NCI-H1092 (cell line): ENCODE measurements at places on chromosomes 11 and 22.

DNA sequence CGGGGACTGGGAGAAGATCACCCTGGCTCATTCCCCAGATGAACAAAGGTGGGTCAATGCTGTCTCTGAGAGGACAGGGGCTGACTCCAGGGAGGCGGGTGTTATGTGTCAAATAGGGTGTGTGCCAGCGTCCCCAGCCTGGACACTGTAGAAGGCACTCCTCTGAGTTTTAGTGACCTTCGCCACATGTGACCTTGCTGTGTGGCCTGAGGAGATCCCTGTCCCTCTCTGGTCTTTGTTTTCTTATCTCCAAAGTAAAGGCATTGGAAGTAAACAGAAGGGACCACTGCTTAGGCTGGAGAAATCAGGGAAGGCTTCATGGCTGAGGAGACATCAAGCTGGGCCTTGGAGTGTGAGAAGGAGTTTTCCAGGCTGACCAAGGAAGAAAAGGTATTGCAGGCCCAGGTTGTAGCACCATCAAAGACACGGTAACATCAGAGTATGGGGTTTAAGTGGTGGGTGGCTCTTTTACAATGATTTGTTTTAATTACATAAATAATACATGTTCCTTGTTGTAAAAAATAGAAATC lies 74.4 kb downstream of the TP53I11 start:
- no peak for DNase-seq

GRCh38 chr11:106233191-106233590 lies 155.7 kb downstream of the AASDHPPT start:
- no peak for DNase-seq

DNA sequence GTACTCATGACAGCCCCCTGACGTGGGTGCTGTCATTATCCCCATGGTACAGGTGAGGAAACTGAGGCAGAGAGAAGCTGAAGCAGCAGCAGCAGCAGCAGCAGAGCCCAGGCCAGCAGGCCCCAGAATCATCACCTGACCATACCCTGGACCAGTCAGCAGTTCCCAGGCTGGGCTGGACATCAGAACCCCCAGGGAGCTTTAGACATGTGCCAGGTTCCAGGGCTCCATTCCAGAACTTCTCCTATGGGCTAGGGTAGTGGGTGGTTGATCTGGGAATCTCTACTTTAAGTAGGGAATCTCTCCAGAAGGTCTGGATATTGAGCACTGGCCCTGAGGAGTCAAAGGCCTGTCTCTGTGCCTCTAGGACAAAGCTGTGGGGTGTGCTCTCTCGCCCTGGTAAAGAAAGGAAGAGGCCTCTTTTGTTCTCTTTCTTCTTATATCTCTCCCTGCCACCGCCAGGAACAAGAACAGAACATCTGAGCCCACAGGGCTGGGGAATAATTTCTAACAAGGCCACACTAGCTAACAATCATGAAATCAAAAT lies 26.6 kb downstream of the MAFF start:
- DNase-seq = no peak

GRCh38 chr11:134581966-134582769 lies 170.1 kb upstream of the B3GAT1 start:
- DNase-seq = no peak

DNA sequence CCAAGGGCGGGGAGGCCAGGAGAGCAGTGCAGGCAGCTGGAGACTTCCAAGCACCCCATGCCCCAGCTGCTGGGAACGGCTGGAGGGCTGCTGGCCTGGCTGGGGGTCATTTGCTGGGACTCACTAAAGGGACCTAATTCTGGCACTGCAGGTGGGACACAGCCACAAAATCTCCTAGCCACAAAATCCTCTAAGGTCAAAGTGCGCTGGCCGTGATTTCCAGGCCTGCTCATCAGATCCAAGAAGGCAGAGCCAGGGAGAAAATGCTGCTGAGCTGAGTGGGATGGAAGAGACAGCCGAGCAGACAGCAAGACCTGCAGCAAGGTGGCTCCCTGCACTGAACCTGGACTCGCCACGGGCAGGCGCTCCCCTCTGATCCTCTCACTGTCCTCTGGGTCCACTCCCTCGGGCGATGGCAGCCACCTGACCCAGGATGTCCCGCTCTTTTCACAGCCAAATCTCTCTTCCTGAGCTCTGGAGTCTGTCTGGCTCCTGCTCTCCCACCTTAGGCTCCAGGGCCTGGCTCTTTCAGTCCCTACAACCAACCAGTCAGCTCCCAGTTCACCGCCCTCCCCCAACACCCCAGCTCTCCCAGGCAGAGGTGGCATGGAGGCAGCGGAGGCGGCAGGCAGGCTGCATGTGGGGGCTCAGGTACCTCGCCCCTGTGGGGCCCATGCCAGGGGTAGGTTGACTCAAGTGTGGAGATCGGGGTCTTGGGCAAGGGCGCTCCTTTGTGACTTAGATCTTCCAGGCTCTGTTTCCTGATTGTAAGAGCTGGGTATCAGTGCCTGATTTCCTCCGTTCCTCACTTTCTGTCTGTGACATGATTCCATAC lies 14.5 kb downstream of the OVOL1 start:
- no peak for DNase-seq

GRCh38 chr11:94737171-94737611 lies 31.0 kb upstream of the AMOTL1 start:
- DNase-seq = no peak

- DNase-seq = no peak
These were observed 31.3 kb downstream of the ARRB1 start for GRCh38 chr11:75320046-75320618.

DNA sequence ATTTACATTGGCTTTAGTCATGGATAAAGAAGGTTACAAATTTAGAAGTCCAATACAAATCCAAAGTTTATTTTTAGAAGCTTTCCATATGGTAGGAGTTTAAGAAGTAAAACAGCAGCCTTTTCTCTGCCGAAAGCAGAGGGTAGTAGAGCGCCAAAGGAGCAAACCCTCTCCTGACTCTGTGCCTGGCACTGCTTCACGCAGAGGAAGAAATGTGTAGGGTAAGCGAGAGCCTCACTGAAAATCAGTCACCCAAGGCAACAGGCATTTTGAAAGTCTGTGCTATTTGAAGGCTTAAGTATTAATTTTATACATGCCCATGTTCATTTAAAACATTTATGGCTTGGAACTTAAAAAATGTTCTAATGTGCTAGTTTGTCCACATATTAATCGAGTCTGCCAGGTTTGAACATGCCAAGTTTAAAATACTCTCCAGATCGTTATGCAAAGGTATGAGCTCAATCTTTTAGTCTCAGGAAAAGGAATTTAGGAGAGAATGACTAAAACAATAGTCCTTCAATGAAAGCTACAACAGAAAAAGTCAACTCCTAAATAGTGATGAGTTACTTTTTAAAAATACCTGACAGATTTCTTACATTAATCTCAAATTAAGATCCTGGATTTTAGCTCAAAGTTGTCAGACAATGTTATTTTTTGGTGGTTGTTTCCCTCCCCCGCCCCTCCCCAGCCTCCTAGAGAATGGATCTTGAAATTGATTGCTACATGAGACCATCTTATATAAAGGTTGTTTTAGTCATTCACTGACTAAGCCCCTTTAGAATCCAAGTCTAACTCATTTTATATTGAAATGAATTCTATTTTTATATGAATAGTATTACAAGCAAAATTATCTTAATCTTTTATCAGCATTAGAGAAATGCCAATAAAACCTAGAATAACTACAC lies 38.7 kb downstream of the MRTFA start:
- no peak for DNase-seq

- DNase-seq = no peak
These were observed 575.3 kb upstream of the B3GAT1 start for GRCh38 chr11:134987223-134987768.

DNA sequence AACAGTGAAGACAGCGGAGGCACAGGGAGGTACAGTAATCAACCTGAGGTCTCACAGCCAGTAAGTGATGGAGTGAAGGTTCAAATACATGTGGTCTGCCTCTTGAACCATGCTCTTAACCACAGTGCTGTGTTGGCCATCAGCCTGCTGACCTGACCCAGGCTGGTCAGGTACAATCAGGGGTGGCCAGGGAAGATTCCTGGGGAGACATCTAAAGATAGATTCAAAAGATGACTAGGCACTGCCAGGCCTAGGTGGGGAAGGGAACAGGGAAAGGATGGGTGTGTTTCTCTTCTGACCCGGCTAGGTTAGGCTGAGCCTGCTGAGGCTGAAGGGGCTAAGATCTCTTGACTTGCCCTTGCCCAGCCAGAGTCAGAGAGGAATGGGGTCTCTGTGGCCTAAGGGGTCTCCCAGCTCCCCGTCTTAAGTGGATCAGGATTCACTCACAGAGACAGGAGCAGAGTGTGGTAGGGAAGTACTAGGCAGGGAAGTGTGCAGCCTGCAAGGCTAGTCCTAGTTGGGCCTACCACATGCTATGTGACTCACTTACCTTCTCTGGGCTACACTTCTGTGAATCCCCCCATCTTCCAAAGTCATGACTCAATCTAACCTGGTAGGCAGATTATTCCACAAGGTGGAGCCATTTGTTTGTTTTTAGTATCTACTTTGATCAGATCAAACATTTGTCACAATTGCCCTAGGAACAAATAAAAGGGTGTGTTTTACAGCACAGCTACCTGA lies 10.4 kb upstream of the SREBF2 start:
- peak; percentile 37 for DNase-seq

- DNase-seq = no peak
These were observed 17.8 kb upstream of the TTC12 start for GRCh38 chr11:113296447-113297205.

GRCh38 chr22:29628996-29629902 lies 25.8 kb downstream of the NF2 start:
- no peak for DNase-seq

DNA sequence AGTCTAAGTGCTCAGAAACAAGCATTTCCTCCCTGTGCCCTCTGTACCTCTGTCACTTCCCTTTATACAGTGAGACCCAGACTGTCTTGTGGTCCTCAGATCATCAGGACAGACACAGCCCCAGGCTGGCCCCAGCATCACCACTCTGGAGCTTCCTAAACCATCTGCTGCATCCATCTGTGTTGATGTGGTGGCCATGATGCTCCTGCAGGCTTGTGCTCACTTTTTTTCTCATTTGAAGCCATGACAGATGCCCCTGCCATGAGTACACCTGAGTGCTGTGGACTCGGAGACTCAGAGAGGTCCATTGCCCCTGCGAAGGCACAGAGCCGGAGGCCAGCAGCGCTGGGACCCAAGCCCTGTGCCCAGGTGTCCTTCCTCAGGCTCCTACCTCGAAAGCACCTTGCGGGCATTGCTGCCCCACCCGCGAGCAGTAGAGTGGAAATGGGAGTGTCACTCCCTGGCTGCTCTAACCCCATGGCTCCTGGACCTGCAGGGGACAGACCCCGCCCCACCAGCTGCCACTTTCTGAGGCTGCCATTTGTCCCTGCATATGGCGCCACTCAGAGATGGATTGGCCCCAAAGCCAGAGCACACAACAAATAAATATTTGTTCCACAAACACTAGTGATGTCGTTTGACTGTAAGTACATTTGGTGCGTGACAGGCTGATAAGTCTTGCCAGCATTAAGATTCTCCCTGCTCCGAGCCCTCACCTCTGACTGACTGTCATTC lies 593.5 kb downstream of the TBC1D22A start:
- DNase-seq = no peak

DNA sequence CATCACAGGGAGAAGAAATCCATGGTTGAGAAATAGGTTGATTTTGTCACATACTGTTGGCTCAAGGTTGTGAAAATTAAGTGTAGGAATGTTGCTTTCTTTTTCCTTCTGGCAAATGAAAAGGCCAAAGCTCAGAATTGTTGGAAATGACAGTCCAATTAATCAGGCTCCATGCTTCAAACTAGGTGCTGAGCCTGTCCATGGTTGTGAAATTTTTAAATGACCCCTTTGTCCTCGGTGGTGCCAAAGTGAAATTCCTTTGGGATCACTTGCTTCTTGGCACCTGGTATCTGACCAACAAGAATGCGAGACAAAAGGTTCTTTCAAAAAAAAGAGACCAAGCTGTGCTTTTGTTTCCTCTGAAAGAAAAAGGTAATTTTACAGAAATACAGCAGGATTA lies 451.9 kb downstream of the ETS1 start:
- no peak for DNase-seq

DNA sequence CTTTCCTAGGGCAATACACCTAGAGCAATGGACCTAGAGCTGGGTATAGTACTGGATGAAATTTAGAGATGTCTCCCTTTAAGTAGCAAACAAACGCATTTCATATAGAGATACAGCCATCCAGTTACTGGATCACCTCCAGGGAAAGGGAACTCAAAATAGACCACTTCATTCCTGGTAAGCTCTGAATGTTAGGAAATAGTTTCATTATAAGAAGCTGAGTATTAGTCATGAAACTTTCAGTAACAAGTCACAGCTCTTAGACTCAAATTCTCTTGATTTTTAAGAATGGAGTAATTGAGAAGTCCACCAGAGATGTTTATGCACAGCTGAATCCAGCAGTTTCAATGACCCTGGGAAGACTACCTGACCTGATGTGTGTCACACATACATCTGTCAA lies 221.9 kb downstream of the FAM76B start:
- DNase-seq = no peak

GRCh38 chr11:66936311-66936711 lies 21.9 kb downstream of the PC start:
- no peak for DNase-seq

DNA sequence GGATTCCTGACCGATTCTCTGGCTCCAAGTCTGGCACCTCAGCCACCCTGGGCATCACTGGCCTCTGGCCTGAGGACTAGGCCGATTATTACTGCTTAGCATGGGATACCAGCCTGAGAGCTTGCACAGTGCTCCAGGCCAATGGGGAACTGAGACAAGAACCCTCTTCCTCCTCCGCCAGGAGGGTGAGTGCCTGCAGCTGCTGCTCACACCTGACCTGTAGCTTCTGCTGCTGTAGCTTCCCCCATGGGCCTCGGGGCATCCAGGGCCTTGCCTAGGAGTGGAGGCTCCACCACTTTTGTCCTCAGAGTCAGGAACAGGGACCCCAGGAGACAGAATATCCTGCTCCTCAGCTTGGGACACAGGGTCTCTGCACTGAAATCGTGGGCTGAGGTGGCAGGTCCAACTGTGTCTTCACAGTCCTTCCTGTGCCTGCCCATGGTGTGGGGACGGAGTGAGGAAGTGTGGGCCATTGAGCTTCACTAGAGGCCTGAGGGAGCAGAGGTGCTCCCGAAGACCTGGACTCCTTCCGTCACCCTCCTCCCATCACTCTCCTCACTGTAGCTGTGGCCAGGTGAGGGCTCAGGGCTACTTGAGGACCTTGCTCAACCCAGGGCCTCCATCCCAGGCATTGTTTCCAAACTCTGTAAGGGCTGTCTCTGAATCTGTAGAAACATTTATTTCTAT lies 103.8 kb downstream of the ZNF280B start:
- DNase-seq = no peak

- no peak for DNase-seq
These were observed 90.1 kb downstream of the MPPED1 start for GRCh38 chr22:43501878-43502277.

DNA sequence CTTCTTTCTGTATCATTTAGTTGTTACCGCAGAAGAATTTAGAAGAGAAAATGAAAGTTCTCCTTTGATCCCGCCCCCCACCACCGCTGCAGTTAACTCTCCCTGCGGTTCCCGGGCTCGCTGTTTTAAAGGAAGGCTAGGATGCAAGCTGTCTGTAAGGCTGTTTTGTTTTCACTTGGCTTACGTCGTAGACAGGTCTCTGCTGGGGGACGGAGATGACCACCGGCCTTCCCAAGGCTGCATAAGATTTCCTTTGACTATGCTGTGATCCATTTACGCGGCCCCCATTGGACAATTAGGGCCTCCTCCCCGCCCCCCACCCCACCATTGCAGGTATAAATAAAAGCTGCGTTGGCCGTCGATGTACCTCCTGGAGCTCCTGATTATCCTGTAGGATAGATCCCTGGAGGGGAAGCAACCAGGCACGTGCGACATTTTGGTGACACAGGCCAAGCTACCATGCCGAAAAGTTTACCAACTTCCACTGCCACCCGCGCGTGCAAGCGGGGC lies 1.4 kb upstream of the CPT1A start:
- no peak for DNase-seq

- no peak for DNase-seq
These were observed 62.1 kb upstream of the ARHGAP20 start for GRCh38 chr11:110774138-110775014.
